ENCODE measurements at places on chromosomes 3 and 15. TPM values are rescaled to one million over a fixed set of nuclear protein-coding genes. Genes with fewer than 3 reads are reported as not detected.
A peak's percentile ranks its signal among the peaks of the same experiment; 100 is the strongest.

- DNase-seq: no peak
Observed at GRCh38 chr3:194424373-194424772, 25.3 kb upstream of the GP5 start.

DNA sequence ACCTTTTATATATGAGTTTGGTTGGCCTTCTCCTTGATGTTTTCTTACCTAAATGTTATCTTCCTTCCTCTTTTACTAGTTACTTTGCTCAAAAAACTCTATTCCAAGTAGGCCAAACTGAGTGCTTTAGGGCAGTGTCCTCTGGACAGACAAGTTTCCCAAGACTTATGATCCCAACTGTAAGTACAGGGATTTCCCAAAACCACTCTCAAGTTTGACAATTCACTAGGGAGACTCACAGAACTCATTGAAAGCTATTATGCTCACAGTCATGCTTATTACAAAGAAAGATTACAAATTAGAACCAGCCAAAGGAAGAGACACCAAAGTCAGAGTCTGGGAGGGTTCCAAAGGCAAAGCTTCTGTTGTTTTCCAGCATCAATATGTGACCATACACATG, 534.2 kb upstream of the ALCAM start:
- DNase-seq: no peak

GRCh38 chr15:41945731-41946130, 26.6 kb downstream of the EHD4 start:
- no peak for DNase-seq

ZNF662 gene
- 4.9 TPM for total RNA-seq

SNTN gene
- total RNA-seq: not detected

- DNase-seq: no peak
Observed at GRCh38 chr3:156587760-156588069, 32.8 kb upstream of the SSR3 start.

- no peak for DNase-seq
Observed at GRCh38 chr3:27471923-27472550, 12.1 kb downstream of the SLC4A7 start.

- DNase-seq: no peak
Observed at GRCh38 chr3:28008235-28008634, 233.2 kb upstream of the CMC1 start.

ITGB5 gene
- 304 TPM for total RNA-seq

DNA sequence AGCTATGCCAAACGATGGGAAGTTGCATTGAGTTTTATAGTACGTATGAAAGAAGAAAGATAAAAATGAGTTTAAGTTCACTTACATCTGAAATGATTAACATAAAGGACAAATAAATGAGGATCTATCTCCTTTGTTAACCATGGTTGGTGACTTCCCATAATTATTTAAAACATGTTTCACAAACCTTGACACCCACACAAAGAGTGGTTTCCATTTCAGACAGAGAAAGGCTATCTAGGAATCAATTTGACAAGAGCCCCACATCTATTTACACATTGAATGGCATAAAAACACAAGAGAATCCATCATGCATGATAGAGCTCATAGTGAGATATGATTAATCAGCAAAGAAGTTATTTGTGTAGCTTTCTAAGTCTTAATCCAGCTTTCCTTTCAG, 14.2 kb upstream of the MTMR10 start:
- DNase-seq: no peak

- peak; percentile 58 for DNase-seq
Observed at GRCh38 chr15:88920186-88920891, 7.2 kb upstream of the MFGE8 start.

UNC13C gene
- under 0.01 TPM for total RNA-seq

DNA sequence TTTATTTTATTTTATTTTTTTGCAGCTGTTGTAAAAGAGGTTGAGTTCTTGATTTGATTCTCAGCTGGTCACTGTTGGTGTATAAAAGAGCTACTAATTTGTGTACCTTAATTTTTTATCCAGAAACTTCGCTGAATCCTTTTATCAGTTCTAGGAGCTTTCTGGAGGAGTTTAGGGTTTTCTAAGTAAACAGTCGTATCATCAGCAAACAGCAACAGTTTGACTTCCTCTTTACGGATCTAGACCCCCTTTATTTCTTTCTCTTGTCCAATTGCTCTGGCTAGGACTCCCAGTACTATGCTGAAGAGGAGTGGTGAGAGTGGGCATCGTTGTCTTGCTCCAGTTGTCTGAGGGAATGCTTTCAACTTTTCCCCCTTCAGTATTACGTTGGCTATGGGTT, 165.8 kb upstream of the KCNMB2 start:
- no peak for DNase-seq

SETD2 gene
- 75.3 TPM for total RNA-seq

GOLGA8Q gene
- total RNA-seq: 1.4 TPM

GRCh38 chr15:29106116-29106515, 163.5 kb downstream of the NSMCE3 start:
- no peak for DNase-seq

All from renal cortical epithelial cell (primary cell).